IMR-90 (cell line): ENCODE measurements at places on chromosomes 6 and 20. TPM values are rescaled to one million over a fixed set of nuclear protein-coding genes. Genes with fewer than 3 reads are reported as not detected.
A peak's percentile ranks its signal among the peaks of the same experiment; 100 is the strongest.

PNPLA1 gene
- not detected in 2 replicates for total RNA-seq

- DNase-seq = peak; percentile 66
Measured at GRCh38 chr6:22071270-22072041, 225.4 kb downstream of the PRL start.

RBM24 gene
- 4.1 and 6.7 TPM in 2 replicates for total RNA-seq

DNA sequence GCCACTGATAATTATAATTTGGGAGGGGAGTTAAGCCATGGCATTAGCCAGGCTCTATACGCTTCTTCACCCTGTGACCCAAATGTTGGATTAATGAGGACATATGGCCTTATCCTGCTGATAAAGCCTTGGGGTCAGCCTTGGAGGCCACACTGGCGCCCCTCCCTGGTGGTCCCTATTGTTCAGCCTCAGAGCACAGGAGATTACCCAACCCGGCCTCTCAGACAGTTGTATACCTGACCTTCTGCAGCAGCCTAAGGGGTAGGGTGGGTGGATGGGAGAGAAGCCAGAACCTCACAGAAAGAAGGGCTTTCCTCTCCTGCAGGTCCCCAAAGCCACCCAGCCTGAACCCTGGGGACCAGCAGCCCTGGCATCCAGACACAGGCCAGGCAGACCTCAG lies 76.8 kb downstream of the LINC00237 start:
- no peak for DNase-seq

- DNase-seq = peak; percentile 78
Measured at GRCh38 chr6:134077301-134077700, 24.9 kb upstream of the SLC2A12 start.

ZNF343 gene
- 18.9 and 26.2 TPM in 2 replicates for total RNA-seq

GRCh38 chr6:7243179-7243981 lies 69.6 kb downstream of the SSR1 start:
- DNase-seq = peak; percentile 64

- no peak for DNase-seq
Measured at GRCh38 chr20:60481743-60482133, 523.5 kb downstream of the CDH26 start.

RNF39 gene
- not detected in 2 replicates for total RNA-seq

PLAGL1 gene
- total RNA-seq = 15.3 and 23.3 TPM in 2 replicates

- DNase-seq = peak; percentile 26
Measured at GRCh38 chr6:48036316-48036715, 74.7 kb downstream of the PTCHD4 start.

- DNase-seq = no peak
Measured at GRCh38 chr6:45896783-45897441, 118.7 kb downstream of the CLIC5 start.

DNA sequence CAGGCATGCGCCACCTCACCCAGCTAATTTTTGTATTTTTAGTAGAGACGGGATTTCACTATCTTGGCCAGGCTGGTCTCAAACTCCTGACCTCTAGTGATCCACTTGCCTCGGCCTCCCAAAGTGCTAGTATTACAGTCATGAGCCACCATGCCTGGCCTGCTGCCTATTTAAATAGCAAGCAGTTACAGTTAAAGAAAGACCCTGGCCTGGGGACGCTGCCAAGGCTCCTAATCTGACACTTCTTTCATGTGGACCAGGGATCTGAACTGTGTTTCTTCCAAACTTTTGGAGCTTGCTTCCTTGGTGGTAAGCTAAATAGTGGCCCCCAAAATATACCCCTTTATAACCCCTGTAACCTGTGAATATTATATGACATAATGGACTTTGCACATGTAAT lies 15.3 kb downstream of the PPARD start:
- no peak for DNase-seq

TPBG gene
- total RNA-seq = 19.7 and 20.0 TPM in 2 replicates

EYA2 gene
- total RNA-seq = 2.3 and 2.5 TPM in 2 replicates

DNA sequence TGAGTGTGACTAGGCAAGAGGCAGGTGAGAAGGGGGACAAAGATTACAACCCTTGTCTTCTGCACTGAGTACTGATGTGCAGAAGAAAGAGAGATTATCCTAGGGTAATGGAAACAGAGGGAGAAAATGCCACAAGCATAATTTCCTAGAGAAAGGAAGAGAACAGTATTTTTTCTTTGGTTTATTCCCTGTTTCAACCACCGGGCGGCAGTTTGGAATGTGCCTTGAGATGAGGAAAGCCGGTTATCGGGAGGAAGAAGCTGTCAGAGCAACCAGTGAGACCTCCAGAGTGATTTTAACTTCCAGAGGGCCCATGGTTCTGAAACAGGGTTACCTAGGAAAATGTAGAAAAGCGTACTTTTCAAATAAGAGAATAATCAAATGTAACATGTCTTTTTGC lies 121.4 kb downstream of the REV3L start:
- DNase-seq = peak; percentile 43

GRCh38 chr6:104640150-104640700 lies 219.5 kb downstream of the HACE1 start:
- no peak for DNase-seq

- DNase-seq = no peak
Measured at GRCh38 chr6:90471263-90471662, 115.6 kb downstream of the MAP3K7 start.

DNA sequence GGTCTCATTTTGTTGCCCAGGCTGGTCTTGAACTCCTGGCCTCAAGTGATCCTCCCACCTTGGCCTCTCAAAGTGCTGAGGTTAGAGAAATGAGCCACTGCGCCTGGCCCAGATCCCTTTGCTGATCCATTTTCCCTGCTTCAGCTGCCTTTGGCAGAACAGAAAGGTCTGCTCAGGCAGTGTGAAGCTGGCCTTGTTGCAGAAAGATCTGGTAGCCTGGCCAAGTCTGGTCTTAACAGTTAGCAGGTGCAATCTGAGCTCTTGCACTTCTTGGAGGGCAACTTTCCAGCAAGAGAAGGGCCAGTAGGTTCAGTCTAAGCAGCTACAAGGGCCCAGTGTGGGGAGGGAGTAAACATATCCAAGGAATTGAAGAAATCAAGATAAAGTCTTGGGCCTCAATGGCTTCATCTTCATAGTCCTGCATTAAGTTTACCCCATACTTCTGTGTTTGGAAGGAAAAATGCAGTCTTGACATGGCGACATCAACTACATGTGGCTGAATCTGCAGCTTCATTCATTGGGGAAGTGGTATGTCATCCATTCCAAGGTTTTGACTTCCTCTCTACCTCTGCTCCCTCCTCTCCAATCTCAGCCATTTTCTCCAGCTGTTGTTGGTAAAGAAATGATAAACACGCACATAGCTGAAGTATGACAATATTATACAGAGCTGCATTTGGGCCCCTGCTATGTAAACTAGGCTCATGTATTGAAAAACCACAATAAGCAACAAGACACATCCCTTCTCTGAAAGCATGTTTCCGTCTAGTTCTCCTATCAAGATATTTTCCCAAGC lies 39.0 kb upstream of the NEDD9 start:
- DNase-seq = peak; percentile 96

- DNase-seq = peak; percentile 91
Measured at GRCh38 chr6:161029195-161029809, 37.7 kb downstream of the MAP3K4 start.
